ENCODE measurements at places on chromosomes 5 and 9. TPM values are rescaled to one million over a fixed set of nuclear protein-coding genes. Genes with fewer than 3 reads are reported as not detected.

DNA sequence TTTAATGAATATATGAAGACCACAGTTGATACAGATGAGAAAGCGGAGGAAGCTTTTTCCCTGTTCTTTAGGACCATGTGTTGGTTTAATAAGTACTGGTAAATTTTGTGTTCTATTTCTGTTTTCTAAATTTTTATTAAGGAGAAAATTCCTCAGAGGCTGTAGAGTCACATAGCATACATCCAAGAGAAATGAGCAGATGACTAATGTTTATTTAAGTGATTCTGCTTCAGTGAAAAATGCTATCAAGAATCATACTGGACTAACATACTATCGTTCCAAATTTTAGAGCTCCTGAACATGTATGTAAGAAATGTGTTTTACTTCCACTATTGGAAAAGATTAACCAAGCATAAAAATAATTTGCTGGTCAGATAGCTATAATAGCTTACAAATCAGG, 115.0 kb downstream of the KIAA1958 start:
- DNase-seq = no peak

- no peak for DNase-seq
Measured at GRCh38 chr9:88782931-88783710, 208.1 kb upstream of the S1PR3 start.

- DNase-seq = no peak
Measured at GRCh38 chr5:151063142-151063989, 17.5 kb downstream of the TNIP1 start.

Gene LRRC70
- 1.2 TPM for total RNA-seq

GRCh38 chr5:160649304-160649703, 202.7 kb downstream of the ATP10B start:
- no peak for DNase-seq

Gene ADAM19
- total RNA-seq = 8.4 TPM

Gene CAVIN4
- total RNA-seq = 66.6 TPM

Gene SHISAL2B
- not detected for total RNA-seq

DNA sequence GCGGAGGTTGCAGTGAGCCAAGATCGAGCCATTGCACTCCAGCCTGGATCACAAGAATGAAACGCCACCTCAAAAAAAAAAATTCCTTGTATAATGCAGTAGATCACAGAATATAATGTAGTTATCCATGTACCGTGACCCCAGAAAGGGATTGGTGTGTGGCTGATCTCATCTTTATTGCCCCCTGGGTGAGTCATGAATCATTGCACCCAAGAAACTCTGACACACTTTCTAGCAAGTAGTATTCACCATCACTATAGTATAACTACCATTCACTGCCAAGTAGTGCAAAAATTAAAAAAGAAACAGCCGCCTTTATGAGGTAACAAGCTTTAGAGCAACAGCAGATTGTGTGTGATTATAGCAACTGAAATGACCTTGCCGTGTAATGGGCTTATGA, 23.7 kb upstream of the ANKH start:
- DNase-seq = no peak

DNA sequence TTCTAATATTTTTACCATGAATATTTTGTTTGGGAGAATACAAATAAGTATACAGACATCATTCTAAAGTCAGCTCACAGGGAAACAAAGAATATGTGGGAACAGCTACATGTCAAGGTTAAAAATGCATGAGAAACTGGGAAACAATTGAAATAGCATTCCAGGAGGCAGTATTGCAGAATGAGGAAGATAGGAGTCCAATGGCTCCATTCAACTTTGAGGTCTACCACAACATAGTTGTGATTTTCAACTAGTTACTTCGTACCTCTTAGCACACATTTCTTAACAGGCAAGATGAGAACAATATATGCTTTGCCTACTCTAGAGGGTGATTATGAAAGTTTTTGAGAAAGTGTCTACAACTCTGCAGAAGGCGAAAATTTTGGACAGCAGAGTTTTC, 35.2 kb upstream of the CAST start:
- no peak for DNase-seq

GRCh38 chr5:42520957-42521356, 97.7 kb downstream of the GHR start:
- no peak for DNase-seq

Gene FABP6
- total RNA-seq = 3.4 TPM

DNA sequence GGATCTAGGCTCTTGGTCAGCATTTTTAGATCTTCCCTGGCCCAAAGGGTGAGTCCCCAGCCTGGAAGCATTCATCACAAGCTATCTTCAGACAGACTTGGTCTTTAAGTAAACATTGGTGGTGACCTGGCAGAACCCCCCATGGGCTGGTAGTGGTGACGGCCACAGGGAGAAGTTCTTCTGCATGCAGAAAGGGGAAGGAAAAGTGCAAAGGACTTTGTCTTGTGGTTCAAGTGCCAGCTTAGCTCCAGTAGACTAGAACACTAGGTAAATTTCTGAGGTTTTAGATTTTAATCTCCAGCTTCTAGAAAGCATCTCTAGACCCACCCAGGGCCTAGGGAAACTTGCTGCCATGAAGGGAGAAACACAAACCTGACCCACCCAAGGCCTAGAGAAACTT, 584.0 kb downstream of the CHSY3 start:
- DNase-seq = no peak

DNA sequence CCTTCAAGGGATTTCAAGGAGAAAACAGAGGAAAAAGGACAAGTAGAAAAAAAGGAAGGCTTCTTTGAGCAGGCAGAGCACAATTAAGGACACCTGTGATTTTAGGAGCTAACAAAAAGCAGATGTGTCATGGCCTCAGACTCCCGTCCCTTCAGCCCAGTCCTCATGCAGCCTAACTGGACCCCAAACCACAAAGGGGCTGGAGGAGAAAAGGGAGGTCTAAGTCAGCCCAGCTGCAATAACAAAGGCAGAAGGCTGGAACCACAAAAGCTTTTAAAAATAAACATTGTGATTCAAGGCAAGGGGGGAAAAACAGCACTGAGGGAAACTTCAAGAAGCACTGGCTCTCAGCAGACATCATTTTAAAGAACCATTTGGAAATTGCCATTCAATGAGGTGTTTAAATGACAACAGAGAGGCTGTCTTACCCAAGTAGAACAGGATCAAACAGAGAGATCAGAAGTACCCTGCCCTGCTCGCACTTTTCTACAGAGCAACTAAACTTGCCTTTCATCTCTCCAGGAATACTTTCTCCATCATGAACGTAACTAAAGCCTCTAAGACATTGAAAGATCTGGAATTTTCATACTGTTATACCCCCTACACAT, 89.3 kb downstream of the SEMA5A start:
- no peak for DNase-seq

GRCh38 chr9:36826581-36826980, 207.5 kb downstream of the PAX5 start:
- no peak for DNase-seq

Gene CDC25C
- total RNA-seq = 0.16 TPM

DNA sequence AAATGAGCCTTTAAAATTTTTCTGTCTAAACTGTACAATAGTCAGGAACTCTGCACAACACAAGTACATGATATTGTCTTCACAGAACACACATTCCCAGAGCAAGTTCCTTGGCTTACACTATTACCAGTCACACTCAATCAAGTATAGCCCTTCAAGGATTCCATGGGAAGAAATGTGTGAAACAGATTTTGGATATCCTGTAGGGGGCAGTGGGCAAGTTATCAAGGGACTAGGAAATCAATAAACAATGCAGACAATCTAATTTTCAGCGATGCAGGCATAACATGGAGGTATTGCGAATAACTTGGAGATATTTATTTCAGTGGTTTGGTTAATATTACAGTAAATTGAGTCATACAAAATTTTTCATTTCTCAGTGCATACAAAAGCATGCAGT, 1171.5 kb upstream of the NUDT12 start:
- no peak for DNase-seq

Gene TNFSF15
- not detected for total RNA-seq

Measured in Right ventricle myocardium superior (tissue), 1 donor.